ENCODE measurements at places on chromosomes 3 and 15.
A peak's percentile ranks its signal among the peaks of the same experiment; 100 is the strongest.

- DNase-seq: no peak
Measured at GRCh38 chr3:5568451-5568850, 380.9 kb downstream of the EDEM1 start.

DNA sequence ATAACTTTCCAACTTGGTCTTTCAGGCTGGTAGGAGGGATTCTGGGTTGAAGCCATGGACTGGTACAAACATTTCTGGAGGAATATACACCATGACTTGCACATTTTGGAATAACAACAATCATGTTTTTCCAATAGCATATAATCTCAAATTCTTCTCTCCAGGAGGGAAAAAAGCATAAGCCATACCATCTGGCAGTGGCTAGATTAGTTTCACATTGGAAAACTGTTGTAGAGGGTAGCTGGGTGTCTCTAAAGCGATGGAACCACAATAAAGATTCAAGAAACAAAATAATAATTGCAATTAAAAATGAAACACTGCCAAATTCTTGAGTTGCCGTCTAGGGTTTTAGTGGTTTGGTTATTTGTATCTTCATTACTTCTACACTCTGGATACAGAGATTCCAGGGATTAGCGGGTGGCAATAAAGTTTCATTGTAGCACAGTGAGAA, 278.5 kb upstream of the RASGRP1 start:
- DNase-seq: no peak

GRCh38 chr15:51108933-51109550, 14.3 kb upstream of the TNFAIP8L3 start:
- no peak for DNase-seq

DNA sequence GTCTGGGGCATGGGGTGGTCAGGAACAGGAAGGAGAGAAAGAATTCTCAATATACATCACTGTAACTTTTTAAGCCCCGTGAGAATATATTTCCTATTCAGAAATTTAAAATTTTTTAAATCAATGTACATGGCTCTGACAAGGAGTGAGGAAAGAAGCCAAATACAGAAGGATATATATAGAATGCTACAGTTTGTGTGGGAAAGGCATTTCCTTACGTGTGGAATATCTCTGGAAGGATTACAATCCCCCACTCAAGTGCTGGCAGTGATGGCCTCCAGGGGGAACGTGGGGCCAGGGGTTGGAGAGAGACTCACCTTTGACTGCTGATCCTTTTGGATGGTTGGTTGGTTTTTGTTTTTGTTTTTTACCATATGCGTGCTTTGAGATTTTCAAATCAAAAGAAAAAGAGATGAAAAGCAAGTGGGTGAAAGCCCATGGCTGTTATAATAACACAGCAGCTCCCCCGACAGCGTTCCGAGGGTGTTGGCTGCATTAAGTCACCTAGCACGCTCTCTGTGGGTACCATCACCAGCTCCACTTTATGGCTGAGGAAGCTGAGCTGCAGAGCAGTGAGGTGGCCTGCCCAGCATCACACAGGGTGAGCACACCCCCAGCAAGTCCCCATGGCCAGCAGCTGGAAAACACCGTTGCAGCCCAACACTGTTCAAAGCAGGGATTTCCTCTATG, 39.9 kb downstream of the TPRA1 start:
- DNase-seq: no peak

DNA sequence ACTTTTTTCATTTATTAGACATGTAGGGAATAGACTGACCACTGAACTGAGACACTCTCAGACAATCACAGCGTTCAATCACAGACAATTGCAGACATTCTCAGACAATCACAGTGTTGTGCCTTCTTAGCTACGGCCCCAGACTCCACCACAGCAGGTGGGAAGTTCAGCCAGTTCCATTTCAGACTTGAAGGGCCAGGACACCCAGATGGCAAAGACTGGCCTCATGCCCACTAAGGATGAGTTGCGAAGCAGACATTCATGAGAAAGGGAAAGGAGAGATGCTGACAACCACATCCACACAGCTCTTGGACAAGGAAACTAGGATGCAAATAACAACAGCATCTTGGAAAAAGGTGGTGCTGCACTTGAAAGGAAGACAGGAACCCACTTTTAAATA, 21.9 kb upstream of the ALDH1L1 start:
- no peak for DNase-seq

- DNase-seq: no peak
Measured at GRCh38 chr3:173676094-173676493, 278.6 kb downstream of the NLGN1 start.

GRCh38 chr3:148599481-148599880, 98.2 kb upstream of the AGTR1 start:
- DNase-seq: no peak

DNA sequence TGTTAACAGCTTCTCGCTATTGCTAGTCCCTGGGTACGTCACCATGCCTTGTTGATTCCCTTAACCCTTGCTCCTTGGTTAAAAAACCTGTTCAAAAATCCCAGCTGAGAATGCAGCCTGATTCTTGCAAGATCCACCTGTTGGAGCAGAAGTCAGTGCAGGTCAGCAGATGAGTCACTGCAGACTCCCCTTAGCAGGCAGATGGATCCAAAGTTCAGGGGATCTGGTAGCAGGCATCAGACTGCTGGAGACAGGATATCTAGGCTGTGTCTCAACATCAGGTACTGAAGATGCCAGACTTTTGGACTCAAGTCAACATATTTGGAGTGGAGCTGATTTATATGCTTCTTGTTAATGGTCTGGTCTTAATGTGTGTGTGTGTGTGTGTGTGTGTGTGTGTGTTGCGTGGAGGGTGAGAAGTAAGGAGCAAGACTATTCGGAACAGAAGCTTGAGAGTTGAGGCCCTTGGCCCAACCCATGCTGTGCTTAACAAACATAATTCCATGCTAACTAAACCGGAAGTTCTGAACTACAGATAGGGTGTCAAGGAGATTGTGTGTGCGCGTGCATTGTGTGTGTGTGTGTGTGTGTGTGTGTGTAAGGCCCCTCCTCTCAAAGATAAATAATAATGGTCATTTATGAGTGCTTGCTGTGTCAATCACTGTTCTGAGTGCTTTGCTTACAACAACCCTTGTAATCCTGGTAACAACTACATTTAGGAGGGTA, 1.0 kb upstream of the C3orf52 start:
- no peak for DNase-seq

GRCh38 chr15:96237002-96237401, 93.5 kb upstream of the NR2F2 start:
- DNase-seq: no peak

DNA sequence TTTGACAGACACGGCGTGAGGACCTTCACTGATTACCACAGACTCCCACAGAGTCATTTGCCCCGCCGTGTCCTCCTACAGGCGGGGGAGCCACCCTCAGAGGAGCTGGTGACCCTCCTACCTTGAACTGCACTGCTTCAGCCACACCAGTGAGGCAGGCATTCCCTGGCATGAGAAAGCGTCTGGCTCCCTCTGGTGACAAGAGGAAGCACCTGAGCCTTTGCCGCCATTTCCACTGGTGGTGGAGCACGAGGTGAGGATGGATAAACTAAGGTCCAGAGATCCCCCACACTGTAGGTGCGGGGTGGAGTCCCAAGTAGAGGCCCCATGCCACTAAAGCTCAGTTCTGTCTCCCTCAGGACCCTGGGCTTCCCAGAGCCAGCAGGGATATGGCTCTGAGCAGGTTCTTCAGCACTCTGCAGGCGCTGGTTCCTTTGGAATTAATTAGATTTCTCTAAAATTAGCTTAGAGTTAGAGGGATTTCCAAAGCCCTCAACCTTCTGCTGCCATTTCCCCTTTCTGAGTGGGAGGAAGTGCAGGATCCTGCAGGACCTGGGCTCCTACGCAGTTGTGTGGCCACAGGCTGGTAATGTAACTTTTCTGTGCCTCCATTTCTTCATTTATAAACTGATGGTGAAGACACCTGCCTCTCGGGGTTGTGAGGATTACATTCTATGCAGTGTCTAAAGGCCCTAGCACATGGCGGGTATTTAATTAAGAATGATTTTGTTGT, 224.0 kb downstream of the SLCO3A1 start:
- peak; percentile 69 for DNase-seq

GRCh38 chr15:45363334-45363733, 15.0 kb downstream of the GATM start:
- no peak for DNase-seq

DNA sequence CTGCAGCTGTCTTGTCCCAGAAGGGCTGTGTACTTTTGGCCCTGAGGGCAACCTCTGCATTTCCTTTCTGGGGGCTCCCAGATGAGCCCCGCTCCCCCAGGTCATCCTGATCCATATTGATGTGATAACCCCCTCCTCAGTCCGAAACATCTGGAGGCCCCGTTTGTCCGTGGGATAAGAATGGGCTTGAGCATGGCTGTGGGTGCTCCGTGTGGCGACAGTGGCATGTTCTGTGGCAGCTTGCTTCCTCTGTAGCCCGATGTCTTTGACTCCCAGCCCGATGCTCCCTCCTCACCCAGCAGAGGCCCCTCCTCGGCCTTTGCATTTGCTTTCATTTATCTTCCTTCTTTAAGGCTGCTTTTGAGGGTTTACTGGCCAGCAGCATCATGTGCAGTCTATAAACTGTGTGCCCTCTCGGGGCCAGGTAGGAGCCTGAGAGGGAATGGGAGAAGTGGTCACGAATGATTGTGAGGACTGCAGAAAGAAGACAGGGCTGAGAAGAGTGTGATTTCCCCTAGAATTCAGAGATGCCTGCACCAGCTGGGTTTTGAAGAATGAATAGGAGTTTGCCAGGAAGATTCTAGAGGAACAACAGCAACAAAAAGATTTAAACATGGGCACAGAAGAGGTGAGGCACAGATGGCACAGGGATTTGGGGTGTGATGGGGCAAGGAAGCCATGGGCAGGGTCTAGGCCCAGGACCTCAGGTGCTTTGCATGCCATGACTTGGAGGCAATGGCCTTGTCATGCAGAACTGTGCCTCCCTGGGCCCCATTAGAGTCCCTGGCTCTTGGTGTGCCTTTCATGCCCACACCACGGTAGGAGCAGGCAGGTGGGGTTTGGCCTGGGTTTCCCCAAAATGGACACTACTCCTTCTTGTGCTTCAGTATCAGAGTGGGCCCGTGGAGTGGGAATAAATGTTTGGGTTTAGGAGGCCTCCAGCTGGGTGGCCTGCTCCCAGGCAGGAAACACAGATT, 34.2 kb downstream of the APBA2 start:
- DNase-seq: no peak

DNA sequence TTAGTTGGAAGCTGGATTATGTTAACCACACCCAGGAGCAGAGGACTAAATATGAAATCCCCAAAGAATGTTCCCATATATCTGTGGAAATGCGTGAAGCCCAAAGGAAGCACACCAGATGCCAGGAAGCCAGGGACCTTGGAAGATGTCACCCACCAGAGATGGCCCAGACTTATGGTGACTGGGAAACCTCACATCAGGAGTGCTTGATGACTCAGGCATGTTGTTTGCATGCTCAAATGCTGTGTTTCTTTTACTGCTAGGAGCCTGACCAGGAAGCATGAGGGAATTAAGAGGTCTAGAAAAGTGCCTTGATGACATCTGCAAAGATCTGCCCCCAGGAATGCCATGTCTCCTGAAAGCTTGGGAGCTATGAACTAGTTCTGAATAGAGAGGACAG, 109.0 kb upstream of the SLC2A2 start:
- DNase-seq: no peak

DNA sequence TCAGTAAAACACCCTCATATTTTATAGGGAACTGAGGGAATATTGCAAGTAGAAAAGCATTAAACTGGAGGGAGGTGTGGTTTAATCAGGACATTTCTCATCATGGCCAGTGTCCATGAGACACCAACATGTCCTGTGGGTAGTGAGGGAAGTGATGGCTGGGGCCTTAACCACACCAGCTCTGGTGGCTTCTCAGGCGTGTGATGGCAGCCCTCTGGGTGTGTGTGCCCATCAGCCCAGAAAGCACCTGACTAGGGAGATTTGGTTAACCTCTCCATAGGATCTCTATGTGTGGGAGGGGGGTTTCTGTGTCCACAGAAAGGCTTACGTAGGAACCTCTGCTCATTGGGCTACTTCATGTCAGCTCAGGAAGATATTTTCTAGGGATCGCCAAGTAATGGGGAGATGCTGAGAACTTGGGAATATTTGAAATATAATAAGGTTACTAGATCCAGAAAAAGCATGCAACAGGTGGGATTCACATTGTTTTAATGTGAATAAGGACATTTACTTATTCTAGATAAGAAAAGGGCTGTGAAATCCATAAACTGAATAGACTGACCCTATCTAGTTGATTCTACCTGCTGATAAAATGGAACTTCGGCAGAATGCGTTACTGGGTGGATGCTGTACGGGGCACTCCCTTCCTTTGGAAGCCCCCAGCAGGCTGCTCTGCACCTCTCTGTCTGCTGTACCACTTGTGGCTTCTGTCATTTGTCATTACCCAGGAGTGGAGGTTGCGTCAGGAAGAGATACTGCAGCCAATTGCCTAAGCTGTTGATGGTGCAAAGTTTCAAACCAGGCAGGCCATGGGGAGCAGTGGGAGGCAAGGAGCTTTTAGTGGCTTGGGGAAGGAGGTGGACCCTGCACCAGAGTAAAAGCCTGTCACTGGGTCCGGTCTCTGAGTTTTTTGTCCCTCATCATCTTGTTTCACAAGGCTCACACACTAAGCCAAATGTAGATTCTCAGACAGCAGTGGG, 21.5 kb downstream of the PDHB start:
- peak; percentile 40 for DNase-seq

- no peak for DNase-seq
Measured at GRCh38 chr15:75454471-75455378, 3.2 kb upstream of the SIN3A start.

DNA sequence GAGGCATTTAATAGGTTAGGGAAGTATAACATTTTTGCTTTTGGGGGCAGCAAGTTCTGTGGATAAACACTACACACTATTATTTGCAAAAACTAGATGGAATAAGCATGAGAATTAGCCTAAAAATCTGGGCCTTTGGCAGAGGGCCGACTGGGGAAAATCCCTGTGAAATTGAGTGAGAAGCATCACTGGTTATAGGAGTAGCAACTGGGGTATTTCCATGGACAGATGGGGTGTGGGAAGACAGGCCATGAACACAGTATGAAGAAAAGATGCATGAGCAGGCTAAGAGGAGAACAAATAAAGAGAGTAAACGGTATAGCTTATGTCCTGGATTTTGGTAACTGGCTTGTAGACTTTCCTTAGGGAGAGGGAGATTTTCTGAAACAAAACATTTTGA, 32.9 kb upstream of the CSPG5 start:
- DNase-seq: no peak

GRCh38 chr15:42184736-42185135, 23.4 kb downstream of the VPS39 start:
- DNase-seq: no peak

- no peak for DNase-seq
Measured at GRCh38 chr3:19030522-19030839, 117.8 kb upstream of the KCNH8 start.

DNA sequence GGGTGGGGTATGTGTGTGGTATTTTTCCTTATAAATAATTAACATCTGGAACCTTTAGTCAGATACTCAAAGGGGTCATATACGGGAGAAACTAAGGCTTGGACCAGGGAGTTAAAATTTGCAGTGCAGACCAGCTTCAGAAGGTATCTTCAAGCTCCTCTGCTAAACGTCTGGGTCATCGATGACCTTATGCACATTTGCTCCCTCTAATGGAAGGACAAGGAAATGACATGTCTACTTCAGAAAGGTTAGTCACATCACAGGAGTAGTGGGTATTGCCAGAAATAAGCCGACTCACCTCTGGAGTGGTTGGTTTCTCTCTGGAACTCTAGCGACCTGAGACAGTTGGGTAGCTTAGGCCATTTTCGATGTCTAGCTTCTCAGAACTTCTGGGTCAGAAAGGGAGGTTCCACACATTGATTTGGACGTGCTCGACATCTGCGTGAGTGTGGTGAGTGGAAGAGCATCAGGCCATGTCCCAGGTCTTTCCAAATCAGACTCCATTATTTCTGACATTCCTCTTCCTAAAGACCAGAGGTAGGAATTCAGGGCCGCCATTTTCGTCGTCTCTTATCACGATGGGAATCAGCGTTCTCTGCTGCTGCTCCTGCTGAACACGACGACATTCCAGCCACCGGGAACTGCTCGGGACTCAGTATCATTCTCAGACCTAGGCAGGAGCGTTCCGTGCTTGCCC, 31.8 kb upstream of the RASA2 start:
- no peak for DNase-seq

All from left lobe of liver (tissue), 2 donors.